ENCODE measurements at places on chromosomes 1 and 21.

- no peak for DNase-seq
Measured at GRCh38 chr1:169610108-169610507, 19.8 kb downstream of the SELP start.

DNA sequence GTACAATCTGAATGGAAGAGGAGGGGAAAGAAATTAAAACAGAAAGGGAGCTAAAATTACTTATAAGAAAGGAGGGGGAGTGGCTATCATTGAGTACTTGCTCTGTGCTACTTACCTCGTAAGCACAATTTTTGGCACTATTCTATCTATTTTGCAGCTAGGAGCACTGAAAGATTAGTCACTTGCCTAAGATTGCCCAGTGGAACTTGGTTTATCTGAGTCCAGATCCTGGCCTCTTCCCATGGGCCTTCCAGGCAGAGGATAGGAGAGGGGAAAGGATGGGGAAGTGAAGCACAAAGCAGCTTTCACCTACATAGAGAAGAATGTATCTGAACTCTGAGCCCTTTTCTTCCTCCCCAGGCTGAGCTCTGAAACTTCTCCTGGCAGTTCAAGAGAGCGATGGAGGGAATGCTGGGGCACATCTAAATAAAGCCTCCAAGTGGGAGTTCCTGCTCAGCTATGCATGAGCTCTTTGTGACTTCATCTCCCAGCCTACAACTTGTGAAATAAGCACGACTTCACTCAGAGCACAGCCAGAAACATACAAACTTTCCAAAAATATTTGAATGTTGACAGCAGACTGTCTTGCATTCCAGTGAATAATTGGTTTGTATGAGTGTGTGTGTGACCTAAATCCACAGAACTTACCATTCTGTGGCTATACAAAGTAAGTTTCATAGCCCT is 29.4 kb downstream of the HMGB4 start:
- no peak for DNase-seq

DNA sequence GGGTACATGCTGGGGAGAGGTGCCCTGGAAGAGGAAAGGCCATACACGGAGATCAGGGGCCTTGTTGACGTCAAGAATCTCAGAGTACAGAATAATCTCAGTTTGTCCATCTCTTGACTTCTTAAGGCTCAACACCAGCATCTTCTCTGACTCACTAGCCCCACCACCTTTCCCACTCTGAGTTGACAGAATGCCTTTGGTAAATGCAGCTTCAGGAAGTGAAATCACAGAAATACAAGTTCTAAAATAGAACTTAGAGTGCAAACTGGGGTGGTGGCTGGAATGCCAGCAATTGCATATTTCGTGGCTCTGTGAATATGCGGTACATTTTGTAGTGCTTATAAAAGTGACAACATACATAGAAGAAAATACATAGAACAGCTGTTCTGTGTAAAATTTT is 1.6 kb downstream of the COG2 start:
- DNase-seq, result no peak

DNA sequence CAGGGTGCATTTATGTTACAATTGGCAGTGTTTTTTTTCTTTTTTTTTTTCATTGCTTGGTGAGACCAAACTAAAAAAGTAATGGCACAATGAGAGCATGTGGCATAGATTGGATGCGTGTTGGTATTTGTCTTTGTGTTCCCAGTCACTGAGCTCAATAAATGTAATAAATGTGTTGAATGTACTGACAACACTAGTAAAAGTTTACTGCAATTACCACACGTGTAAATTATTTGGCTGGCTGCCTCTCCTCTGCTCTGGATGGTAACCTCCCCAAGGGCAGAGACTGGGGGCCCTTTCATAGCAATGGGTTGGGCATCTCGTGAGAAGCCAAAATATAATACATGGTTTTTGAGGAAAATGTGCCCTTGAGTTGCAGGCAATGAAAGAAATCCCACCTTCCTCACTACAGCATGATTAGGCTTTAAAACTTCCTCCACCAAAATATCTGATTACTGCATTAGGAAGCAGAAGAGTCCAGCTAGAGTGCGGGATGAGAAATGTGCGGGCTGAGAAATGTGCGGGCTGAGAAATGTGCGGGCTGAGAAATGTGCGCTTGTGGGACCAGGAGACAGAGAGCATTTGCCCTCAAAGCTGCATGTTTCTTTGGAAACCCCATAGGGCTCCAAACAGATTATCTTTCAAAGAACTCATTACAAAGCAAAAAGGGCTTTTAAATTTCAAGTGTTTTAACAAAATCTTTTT is 58.5 kb downstream of the CDC7 start:
- no peak for DNase-seq

- DNase-seq, result no peak
Measured at GRCh38 chr1:212214325-212214724, 70.9 kb upstream of the PPP2R5A start.

- DNase-seq, result no peak
Measured at GRCh38 chr1:157115429-157115838, 15.8 kb upstream of the ETV3L start.
